H9 (cell line): ENCODE measurements at places on chromosomes 16 and 17. TPM values are rescaled to one million over a fixed set of nuclear protein-coding genes. Genes with fewer than 3 reads are reported as not detected.

GRCh38 chr17:63702721-63703015, 2.7 kb upstream of the LIMD2 start:
- no peak for DNase-seq
- peak overlapping the region; percentile 54; the same call in 2 of the 3 replicates for H3K4me3 ChIP-seq
- H3K27ac ChIP-seq = no peak overlapping the region
- peaks cover 40% of the 10 kb centered on the region for H3K36me3 ChIP-seq

DNA sequence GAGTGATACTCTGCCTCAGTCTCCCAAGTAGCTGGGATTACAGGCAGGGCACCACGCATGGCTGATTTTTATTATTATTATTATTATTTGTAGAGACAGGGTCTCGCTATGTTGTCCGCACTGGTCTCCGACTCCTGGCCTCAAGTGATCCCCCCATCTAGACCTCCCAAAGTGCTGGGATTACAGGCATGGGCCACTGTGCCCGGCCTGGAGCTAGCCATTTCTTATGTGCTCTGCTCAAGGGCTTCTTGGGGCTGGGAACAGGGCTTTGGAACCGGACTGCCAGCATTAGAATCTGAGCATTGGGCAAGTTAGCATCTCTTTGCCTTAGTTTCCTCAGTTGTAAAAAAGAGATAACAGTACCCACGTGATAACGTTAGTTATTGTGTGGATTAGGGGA, 111.3 kb downstream of the C16orf78 start:
- no peaks in the 10 kb centered on the region for H3K36me3 ChIP-seq
- DNase-seq = no peak
- no peaks in the 10 kb centered on the region for H3K27me3 ChIP-seq
- H3K4me1 ChIP-seq = no peaks in the 10 kb centered on the region
- H3K4me3 ChIP-seq = no peak overlapping the region
- H3K27ac ChIP-seq = no peak overlapping the region

- no peak overlapping the region for H3K4me3 ChIP-seq
- peaks cover 14% of the 10 kb centered on the region for H3K36me3 ChIP-seq
- H3K27me3 ChIP-seq = no peaks in the 10 kb centered on the region
Observed at GRCh38 chr16:906296-906695, 64.5 kb downstream of the LMF1 start.

- no peak overlapping the region for H3K27ac ChIP-seq
- no peaks in the 10 kb centered on the region for H3K4me1 ChIP-seq
- no peaks in the 10 kb centered on the region for H3K36me3 ChIP-seq
- H3K27me3 ChIP-seq = no peaks in the 10 kb centered on the region
- DNase-seq = no peak
Observed at GRCh38 chr17:61589990-61590389, 1.0 kb downstream of the NACA2 start.

- no peaks in the 10 kb centered on the region for H3K4me1 ChIP-seq
- H3K4me3 ChIP-seq = no peak overlapping the region
- H3K27me3 ChIP-seq = no peaks in the 10 kb centered on the region
- DNase-seq = no peak
- H3K27ac ChIP-seq = no peak overlapping the region
- H3K36me3 ChIP-seq = no peaks in the 10 kb centered on the region
Observed at GRCh38 chr16:78198288-78198687, 98.8 kb downstream of the WWOX start.

- H3K27me3 ChIP-seq = no peaks in the 10 kb centered on the region
- DNase-seq = no peak
- H3K27ac ChIP-seq = no peak overlapping the region
- no peaks in the 10 kb centered on the region for H3K4me1 ChIP-seq
- H3K36me3 ChIP-seq = no peaks in the 10 kb centered on the region
Observed at GRCh38 chr17:64687961-64688360, 25.9 kb upstream of the SMURF2 start.

CA4 gene
- 1.4 and 1.7 TPM in 2 replicates for total RNA-seq

DNA sequence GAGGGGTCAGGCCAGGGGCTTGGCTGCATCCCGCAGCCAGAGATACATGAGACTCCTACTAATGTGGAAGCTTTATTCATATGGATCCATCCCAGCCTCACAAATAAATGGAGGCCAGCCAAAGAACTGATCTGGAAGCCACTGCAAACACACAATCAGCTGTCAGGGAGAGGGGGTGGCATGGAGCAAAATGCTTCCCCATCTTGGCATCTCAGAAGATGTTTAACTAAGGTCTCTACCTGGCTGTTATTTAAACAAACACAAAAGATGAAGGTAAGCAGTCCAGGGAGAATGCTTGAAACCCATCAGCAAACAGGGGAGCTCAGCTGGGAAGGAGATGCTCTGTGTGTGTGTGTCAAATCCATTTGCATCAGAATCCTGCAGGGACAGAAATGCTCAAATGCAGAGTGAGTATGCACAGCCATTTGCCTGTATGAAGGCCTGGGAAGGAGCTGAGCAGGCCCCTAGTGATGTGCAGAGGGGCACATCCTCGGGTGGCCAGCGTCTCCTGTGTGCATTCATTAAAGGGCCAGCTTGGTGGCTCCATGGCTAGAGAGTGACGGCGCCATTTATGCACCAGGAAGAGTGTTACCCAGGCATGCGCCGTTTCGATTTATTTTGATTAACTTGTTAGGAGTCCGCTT, 34.2 kb upstream of the IRX3 start:
- no peak for DNase-seq
- peaks cover 12% of the 10 kb centered on the region; the same call in 1 of the 2 replicates for H3K4me1 ChIP-seq
- H3K4me3 ChIP-seq = no peak overlapping the region
- H3K27ac ChIP-seq = no peak overlapping the region

TNS4 gene
- 0.55 and 0.59 TPM in 2 replicates for total RNA-seq

DNA sequence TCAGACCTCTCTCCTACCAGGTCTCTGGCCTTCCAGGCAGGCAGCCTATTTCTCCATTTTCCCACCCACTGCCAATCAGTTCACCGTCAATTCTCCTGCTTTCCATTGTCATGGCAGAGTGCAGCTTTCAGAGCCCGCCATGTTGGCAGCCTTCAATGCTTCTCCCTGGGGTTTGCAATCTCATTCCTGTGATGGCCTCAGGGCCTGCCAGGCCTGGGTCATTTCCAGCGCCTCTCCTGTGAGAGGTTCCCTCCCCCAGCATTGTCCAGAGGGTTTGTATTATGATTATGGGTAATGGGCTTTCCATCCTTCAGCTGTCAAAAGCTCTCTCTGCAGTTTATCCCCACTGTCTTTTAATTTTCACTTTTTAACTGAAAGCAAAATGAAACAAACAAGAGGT, 716.6 kb upstream of the CDH8 start:
- H3K36me3 ChIP-seq = no peaks in the 10 kb centered on the region
- H3K27me3 ChIP-seq = no peaks in the 10 kb centered on the region
- DNase-seq = peak; percentile 24
- H3K4me3 ChIP-seq = no peak overlapping the region
- no peak overlapping the region for H3K27ac ChIP-seq

KRTAP4-5 gene
- not detected in 2 replicates for total RNA-seq

GRCh38 chr16:77385481-77385880, 49.4 kb downstream of the ADAMTS18 start:
- H3K4me3 ChIP-seq = no peak overlapping the region
- no peaks in the 10 kb centered on the region for H3K36me3 ChIP-seq
- no peaks in the 10 kb centered on the region for H3K27me3 ChIP-seq

COX6A2 gene
- total RNA-seq = not detected in 2 replicates

- H3K27me3 ChIP-seq = no peaks in the 10 kb centered on the region
- peak; percentile 80 for DNase-seq
- H3K36me3 ChIP-seq = no peaks in the 10 kb centered on the region; the same call in 2 of the 3 replicates
- no peaks in the 10 kb centered on the region for H3K4me1 ChIP-seq
- no peak overlapping the region for H3K4me3 ChIP-seq
- H3K27ac ChIP-seq = no peak overlapping the region
Observed at GRCh38 chr17:75927286-75927922, 13.4 kb downstream of the FBF1 start.

- H3K27ac ChIP-seq = no peak overlapping the region
- no peaks in the 10 kb centered on the region for H3K36me3 ChIP-seq
- no peak for DNase-seq
- no peaks in the 10 kb centered on the region for H3K27me3 ChIP-seq
Observed at GRCh38 chr17:30933966-30934365, 12.2 kb downstream of the ADAP2 start.

- no peak for DNase-seq
- H3K27ac ChIP-seq = no peak overlapping the region
- no peaks in the 10 kb centered on the region for H3K27me3 ChIP-seq
- H3K4me1 ChIP-seq = 0 out of 2 replicates have a peak, but pooled peaks cover 2% of the 10 kb centered on the region
Observed at GRCh38 chr17:8041249-8041928, 2.5 kb downstream of the ALOX15B start.

- peaks cover 2% of the 10 kb centered on the region; the same call in 1 of the 2 replicates for H3K27me3 ChIP-seq
- no peak overlapping the region for H3K4me3 ChIP-seq
- no peak overlapping the region for H3K27ac ChIP-seq
- no peak for DNase-seq
- no peaks in the 10 kb centered on the region for H3K4me1 ChIP-seq
Observed at GRCh38 chr17:48021934-48022333, 15.7 kb downstream of the COPZ2 start.

DNA sequence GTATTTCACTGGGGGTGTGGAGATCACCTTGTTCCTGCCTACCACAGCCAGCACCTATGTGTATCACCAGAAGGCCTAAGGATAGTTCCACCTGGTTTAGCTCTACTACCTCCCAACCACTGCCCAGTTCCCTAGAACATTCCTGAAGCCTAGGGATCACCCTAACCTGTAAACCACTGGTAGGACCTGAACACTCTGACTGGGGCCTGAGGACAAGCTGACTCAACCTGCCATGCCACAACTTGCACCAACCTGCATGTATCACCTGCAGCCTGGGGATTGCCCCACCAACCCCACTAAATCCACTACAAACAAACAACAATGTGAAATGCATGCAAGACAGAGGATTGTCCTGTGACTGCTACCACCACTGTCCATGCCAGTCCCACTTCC, 128.1 kb downstream of the KIF2B start:
- no peak overlapping the region for H3K4me3 ChIP-seq
- H3K36me3 ChIP-seq = peaks cover 15% of the 10 kb centered on the region
- no peak overlapping the region for H3K27ac ChIP-seq
- DNase-seq = no peak

DNA sequence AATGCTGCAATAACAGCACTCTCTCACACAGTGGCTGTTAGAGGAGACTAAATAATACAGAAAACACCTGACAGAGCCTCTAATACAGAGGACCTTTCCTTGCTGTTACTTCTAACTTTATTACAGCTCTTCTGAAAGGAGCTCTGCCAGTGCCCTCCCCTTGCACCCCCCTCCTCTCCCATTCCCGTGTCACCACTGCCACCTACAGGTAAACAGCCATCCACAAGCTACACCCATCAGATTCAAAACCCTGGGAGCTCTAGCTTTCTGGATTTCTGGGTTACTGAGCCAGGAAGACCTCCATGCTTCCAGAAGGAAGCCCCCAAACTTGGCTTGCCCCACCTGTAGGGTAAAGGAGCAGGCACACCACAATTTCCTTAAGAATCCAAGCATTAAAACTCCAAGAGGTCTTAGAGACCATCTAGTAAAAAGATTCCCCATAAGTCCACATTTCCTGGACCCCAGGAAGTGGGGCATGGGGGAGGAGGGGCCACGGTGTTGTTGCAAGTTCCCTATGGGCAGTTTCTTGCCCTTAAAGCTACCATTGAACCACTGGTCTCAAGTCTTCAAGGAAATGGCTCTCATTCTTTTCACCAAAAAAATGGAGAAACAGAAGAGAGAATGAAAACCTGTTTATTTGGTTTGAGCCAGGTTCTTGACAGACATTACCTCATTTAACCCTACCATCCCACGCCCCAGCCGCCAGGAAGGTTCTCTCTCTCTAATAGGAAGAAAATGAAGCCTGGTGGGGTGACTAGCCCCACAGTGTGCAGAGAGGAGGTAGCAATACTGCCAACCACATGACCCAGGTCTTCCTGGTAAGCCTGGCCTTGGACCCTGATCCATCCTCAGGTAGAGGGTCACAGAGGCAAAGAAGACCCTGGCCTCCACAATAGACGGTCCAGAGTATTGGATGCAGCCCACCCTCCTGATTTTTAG, 52.8 kb downstream of the TOM1L2 start:
- DNase-seq = peak; percentile 90
- no peak overlapping the region for H3K27ac ChIP-seq
- no peaks in the 10 kb centered on the region for H3K36me3 ChIP-seq
- H3K4me1 ChIP-seq = peaks cover 3% of the 10 kb centered on the region; the same call in 1 of the 2 replicates
- H3K27me3 ChIP-seq = no peaks in the 10 kb centered on the region
- no peak overlapping the region for H3K4me3 ChIP-seq

GRCh38 chr16:24853830-24854229, 8.1 kb downstream of the SLC5A11 start:
- H3K4me3 ChIP-seq = no peak overlapping the region
- H3K27me3 ChIP-seq = no peaks in the 10 kb centered on the region
- H3K4me1 ChIP-seq = no peaks in the 10 kb centered on the region
- H3K36me3 ChIP-seq = no peaks in the 10 kb centered on the region

DNA sequence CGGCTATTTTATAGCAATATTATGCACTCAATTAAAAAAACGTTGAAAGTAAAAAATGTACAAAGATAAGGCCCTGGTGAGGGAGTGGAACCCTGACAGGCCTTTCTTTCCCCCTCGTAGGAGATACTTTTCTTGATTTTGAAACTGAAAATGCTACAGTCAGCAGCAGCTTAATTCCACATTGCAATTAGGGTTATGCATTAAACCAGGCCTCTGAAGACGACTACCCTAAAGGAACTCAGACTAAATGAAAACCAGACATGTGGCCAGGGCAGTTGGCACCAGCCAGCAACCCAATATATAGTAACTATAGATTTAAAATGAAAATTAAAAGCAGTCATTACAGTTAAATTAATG, 463.2 kb upstream of the MAF start:
- no peak overlapping the region for H3K4me3 ChIP-seq
- no peaks in the 10 kb centered on the region for H3K27me3 ChIP-seq
- H3K36me3 ChIP-seq = no peaks in the 10 kb centered on the region
- no peak for DNase-seq
- no peaks in the 10 kb centered on the region; the same call in 1 of the 2 replicates for H3K4me1 ChIP-seq
- H3K27ac ChIP-seq = no peak overlapping the region

DNA sequence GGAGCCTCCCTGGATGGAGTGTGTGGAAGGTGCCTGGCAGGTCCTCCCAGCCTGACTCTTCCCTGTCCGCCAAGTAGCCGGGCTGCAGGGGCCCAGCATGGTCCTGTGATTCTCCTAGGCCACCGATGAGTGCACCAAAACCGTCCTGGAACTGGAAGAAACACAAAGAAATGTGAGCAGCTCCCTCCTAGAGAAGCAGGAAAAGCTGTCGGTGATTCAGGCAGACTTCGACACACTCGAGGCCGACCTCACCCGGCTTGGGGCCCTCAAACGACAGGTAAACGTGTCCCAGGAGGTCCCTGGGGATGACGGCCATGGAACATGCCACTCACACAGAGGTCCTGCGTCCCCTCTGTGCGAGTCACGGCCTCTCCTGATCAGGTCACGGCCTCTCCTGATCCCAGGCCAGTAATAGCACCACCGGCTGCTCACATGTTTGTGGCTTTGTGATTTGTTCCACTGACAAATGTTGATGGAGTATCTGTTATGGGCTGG, 4.2 kb upstream of the GAA start:
- no peak overlapping the region for H3K27ac ChIP-seq
- no peaks in the 10 kb centered on the region; the same call in 1 of the 2 replicates for H3K27me3 ChIP-seq

DNA sequence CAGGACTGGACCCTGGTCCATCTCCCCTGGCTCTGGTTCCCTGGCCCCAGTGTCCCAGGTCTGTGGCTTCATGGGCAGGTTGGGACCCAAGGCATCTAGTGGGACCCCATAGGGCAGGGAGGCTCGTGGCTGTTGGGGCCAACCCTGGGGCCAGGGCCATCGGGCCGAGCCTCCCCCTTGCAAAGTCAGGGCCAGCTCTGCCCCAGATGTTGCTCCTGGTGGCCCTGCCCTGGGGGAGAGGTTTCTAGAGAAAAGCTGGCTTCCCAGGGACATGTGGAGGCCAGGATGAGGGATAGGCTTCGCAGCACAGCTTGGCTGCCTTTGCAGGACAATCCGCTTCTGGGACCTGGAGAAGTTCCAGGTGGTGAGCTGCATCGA, 16.6 kb downstream of the KATNB1 start:
- no peaks in the 10 kb centered on the region for H3K4me1 ChIP-seq
- H3K27ac ChIP-seq = no peak overlapping the region
- H3K27me3 ChIP-seq = no peaks in the 10 kb centered on the region
- peaks cover 30% of the 10 kb centered on the region for H3K36me3 ChIP-seq
- no peak for DNase-seq
